Activated naive CD8-positive, alpha-beta T cell treated with anti-CD3 and anti-CD28 coated beads for 36 hours (primary cell): ENCODE measurements at places on chromosomes 1 and 21. TPM values are rescaled to one million over a fixed set of nuclear protein-coding genes. Genes with fewer than 3 reads are reported as not detected.

SYT11 gene
- total RNA-seq: 12.2 TPM

DPT gene
- not detected for total RNA-seq

LHX8 gene
- not detected for total RNA-seq

KISS1 gene
- not detected for total RNA-seq

ZMYM4 gene
- 32.7 TPM for total RNA-seq

FHAD1 gene
- 0.70 TPM for total RNA-seq

EPHA10 gene
- not detected for total RNA-seq

EFNA1 gene
- total RNA-seq: 0.74 TPM

ELAPOR1 gene
- 6.8 TPM for total RNA-seq

FCGR3A gene
- total RNA-seq: not detected

- no peak for DNase-seq
These were observed 152.8 kb downstream of the FOXD2 start for GRCh38 chr1:47590523-47591225.

GRCh38 chr1:29497395-29498125, 261.2 kb downstream of the PTPRU start:
- no peak for DNase-seq

DNA sequence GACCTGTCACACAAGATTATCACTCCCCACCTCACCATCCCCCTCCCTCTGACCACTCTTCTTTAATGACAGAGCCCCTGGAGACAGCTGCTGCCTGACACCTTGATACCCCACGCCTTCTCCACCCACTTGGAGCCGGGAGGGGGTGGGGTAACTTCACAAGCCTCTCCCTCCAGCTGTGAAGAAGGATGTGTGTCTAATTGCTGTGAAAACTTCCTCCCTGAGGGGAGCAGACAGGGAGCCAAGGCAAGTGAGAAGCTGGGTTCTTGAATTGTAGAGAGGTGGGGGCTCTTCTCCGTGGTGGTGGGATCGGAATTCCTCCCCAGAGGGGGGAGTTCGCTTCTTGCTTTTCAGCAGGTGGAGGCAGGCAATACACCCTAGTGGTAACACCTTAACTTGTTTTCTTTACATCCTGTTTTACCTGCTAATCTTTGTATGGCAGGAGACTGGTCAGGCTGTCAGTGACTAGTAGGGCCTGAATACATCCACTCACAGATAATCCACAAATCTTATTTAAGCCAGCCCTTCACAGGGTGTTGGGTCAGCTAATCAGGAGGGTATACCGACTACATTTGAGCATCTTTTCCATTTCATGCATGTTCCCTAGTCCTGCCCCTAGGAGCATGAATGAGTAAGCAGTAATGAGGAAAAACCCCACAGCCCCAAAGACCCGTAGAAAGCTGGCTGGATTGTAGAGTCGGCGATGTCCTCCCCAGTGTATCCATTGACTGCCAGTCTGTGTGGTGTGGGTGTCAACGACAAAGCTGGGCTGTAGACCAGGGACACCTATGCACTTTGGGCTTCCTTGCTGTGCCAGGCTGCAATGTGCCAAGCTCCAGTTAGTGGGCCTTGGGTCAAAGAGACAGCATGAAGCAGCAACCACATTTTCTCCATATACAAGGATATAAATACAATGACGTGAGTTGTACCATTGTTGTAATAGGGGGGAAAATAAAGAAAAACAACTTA, 57.3 kb downstream of the NFASC start:
- no peak for DNase-seq

DNA sequence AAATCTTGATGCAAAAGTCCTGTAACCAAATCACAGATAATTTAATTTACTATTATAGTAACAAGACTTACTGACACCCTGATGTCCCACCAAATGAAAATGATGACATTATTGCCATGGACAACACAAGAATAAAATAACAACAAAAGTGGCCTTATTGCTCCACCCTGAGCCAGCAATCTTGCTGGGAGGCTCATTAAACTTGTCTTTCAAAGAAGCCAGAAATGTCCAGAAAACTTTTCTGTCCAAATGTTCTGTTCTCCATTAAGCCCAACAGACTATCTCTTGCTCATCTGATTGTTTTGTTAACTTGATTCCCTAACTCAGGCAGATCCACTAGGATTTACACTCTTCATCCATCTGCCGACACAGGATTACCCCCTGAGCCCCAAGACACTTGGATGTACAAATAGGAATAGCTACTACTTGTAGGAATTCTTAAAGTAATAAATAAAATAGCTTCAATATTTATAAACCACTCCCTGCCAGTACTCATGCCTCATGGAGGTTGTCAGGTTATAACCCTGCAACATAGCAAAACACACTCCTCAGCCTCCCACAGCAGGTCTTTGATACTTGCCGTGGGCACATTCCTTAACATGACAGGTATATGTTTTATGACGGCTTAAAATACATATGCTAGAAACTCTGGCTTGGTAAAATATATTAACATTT, 84.9 kb downstream of the PTPN14 start:
- DNase-seq: no peak

DNA sequence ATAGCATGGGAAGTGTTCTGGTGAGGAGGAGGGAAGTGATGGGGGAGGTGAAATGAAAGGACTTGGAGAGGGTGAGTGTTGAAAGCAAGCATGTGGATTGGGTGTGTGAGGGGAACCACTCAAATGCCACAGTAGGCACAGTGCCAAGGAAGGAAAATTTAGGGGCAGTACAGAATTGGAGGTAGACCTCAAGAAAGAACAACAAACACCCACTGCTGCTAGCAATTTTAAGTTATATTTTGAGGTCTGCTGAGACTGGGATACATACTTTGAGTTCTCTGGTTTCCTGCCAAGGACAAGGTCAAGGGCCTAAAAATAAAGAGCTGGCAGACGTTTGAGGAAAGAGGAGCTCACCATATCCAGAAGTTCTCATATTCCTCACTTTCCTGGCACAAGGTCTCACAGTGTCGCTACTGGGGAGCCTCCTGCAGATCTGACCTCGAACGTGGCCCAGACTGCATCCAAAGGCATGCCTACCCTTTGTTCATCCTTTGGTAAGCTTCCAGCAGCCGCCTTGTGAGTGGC, 104.0 kb downstream of the BRINP2 start:
- DNase-seq: no peak

GRCh38 chr1:204461331-204462228, 33.0 kb downstream of the PIK3C2B start:
- peak; percentile 19 for DNase-seq

DNA sequence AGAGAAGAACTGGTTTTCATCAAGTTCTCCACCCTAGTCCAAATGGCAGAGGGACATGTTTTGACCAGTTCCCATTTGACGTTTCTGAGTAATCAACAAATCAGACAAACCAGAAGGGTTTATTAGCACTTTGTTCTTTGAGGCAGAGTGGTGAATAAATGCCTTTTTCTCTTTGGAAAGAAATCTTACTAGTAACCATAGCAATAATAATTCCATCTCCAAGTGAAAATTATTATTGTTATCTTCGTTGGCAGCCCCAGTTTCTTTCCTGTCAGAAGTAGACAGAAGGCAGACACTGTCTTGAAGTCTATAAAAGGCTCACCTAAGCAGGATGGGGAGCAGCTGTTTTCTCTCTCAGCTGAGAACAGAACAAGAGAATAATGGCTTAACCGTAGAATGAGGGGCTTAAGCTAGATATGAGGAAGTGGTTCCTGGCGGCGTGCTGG, 391.6 kb downstream of the PBX1 start:
- DNase-seq: no peak

DNA sequence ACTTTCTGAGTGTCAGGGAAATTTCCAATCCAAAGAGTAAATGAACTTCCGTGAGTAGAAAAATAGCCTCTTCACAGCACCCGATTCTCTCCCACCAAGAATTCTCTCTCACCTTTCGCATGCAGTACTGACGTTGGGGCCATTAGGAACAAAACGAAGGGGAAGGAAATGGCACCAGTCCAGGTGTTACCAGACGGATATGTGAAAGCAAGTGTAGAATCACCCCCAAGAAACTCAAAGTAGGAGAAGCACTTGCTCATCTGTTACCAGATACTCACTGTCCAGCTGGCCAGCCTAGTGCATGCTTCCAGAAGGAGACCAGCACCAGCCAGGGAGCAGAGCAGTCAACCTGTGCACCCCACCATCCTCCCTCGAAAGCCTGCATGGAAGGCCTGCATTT, 55.1 kb downstream of the ITPKB start:
- no peak for DNase-seq

GRCh38 chr1:18646786-18647410, 16.3 kb downstream of the PAX7 start:
- no peak for DNase-seq

DNA sequence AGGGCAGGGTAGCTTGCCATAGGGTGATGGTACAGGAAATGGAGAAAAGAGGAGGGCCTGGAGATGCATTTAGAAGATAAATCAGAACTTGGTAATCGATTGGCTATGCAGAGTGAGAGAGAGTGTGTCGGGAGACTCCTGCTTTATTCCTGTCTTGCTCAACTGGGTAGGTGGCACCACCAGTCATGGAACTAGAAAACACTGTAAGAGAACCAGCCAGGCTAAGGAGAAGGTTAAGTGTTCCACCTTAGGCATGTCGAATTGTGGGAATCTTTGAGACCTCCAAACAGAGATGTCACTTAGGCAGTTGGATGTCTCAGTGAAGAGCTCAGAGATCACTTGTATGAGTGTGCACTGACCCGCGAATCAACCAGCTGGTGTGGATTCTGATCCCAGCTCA, 28.7 kb upstream of the RD3 start:
- DNase-seq: no peak

DNA sequence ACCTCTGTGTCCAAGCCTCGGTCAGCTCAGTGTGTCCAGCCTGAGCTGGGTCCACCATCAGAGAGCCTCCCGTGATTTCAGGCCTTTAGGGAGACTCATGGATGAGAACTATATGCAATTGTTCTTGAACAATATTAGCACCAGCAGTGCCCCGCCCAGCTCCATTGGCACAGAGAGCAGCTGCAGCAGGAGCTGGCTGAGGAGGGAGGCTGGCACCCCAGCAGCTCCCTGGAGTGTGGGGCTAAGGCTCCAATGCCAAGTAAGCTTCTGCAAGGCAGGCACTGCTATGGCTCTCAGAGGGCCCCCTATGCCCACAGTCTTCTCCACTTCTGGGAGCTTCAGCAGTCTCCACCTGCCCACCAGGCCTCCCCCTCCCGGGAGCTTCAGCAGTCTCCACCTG, 593.3 kb downstream of the MATN1 start:
- DNase-seq: no peak

- no peak for DNase-seq
These were observed 266.2 kb downstream of the LMO4 start for GRCh38 chr1:87594736-87595383.

DNA sequence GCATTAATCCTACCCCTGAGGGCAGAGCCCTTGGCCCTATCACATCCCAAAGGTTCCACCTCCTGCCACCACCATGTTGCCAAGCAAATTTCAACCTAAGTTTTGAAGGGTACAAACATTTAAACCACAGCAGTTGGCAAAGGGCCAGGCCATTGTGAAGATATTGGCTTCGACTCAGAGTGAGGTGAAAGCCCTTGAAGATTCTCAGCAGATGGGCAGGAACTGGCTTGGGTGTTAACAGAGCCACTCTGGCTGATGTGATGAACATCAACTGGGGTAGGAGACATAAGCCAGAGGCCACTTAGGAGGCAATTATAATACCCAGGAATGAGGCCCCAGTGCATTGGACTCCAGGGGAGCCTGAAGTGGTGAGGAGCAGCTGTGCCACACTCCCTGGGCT, 207.7 kb upstream of the KAZN start:
- no peak for DNase-seq

DNA sequence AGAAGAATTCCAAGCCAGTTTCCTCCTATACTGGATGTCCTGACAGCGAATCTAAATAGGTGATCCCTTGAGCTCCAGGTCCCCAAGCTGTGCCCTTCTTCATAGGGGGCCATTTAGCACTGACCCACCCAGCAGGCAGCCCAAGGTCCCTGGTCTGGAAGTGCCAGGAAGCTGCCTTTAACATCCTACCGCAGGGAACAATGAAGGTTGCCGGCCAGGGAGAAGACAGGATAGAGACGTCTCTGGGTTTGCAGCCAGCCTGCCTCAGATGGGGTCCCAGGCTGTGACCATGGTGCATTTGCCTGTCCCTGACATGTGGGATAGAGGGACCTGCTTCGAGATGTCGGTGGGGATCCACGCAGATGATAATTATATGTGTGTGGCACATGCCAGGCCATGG, 2.7 kb upstream of the RIPK4 start:
- DNase-seq: no peak

GRCh38 chr1:185309566-185309965, 7.5 kb downstream of the IVNS1ABP start:
- DNase-seq: no peak

- no peak for DNase-seq
These were observed 75.4 kb downstream of the UBE4B start for GRCh38 chr1:10108134-10108663.

DNA sequence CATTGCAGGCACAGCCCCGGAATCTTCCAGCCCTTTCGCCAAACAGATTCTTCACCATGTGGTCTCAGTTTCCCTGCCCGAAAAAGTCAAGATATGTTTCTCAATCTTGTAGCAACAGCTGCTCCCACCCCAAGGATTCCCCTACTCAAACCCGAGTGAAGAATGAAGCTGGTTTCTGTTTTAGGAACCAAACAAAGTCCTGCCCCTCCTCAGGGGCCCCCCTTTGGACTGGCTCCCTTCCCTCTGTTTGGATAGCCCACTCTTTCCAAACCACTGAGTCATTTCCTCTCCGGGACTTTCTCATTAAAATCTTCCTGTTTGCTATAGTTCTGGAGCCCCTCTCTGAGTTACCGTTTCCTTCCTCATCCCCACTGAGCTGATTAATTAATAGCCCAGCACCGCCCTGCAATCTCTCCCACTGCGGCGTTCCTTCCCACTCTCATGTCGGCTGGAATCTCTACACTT, 100.9 kb downstream of the TSEN15 start:
- DNase-seq: no peak

DNA sequence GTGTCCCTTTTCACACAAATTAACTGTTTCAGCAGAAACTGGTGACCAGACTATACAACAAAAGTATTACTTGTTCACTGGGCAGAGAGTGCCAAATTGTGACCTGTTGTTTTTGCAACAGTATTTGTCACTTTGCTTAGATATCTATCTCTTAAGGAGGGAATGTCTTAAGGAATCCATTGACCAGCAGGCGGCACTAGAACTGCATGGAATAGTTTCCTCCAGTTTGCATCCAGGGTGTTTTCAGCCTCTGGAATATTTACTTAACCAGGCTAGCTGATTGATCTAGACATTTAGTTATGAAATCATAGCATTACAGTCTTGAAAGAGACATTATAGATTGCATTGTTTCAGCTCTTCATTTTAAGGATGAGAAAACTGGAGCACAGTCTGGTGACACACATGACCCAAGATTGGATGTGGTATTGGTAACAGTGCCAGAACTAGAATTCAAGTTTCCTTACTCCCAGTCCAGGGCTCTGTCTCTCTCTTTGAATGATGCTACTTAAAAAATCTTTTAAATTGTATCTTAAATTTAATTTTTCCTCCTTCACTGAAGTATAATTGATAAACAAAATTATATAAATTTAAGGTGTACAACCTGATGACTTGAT, 16.9 kb downstream of the RPTN start:
- no peak for DNase-seq

GRCh38 chr1:4179914-4180735, 280.1 kb upstream of the C1orf174 start:
- no peak for DNase-seq

GRCh38 chr1:147079400-147080005, 92.8 kb downstream of the PRKAB2 start:
- no peak for DNase-seq

GRCh38 chr1:77972080-77972479, 6.8 kb downstream of the FUBP1 start:
- DNase-seq: no peak
